ENCODE measurements at places on chromosomes 7 and 10.

DNA sequence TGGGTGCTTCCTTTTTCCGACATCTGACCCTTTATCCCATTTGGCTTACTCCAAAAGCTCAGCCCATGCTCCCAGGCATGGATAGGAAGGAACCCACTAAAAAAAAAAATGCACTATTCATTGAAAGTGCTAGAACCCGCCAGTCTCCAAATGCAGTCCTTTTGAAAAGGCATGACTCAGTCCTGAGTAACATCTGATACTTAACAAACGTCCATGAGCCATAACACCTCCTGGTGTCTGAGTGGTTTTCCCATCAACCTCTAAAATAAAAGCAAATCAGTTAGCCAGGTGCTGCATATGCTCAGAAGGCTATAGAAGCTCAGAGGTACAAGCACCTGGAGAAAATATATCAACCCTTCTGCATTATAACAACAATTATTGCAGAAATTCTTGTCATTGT, 45.0 kb upstream of the CACUL1 start:
- no peak for DNase-seq

DNA sequence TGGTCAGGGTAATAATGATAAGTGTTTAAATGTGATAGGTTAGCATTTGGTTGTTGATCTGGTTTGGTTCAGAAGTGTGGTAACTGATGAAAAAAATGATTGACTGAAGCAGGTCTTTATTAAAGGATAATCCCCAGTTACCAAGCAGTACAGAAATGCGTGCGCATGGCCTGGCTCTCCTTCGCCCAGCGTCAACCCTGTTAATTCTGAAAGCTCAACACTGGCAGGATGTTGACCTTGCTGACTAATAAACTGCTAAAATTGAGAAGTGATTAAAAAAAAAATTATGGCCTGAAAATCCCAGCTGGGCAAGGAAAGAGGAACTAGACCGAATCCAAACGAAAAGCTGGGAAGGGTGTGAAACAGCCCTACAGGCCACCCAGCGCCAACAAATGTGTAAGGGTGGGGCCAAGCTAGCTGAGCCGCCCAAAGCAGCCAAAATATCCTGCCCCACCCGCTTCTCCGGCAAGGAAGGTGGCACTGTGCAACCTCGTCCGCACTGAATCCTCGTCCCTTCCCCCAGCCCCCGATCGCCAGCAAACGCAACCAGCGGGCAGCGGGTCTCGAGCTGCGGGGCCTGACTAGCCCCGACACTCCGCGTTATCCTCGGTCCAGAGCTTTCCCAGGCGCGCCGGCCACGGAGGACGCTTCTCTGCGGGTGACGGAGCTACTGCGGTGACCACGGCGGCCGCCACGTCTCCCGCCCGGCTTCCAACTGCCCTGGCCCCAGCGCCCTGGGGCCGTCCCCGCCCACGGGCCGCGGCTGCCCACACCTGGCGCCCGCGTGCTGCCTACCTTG, 561 bp downstream of the SHTN1 start:
- DNase-seq, result no peak

- no peak for DNase-seq
These were observed 2.4 kb downstream of the PRDX3 start for GRCh38 chr10:119176166-119176565.

GRCh38 chr10:52740913-52741675, 31.5 kb downstream of the MBL2 start:
- no peak for DNase-seq

GRCh38 chr10:37784678-37785077, 72.7 kb downstream of the ZNF248 start:
- no peak for DNase-seq

All from stimulated activated CD8-positive, alpha-beta memory T cell treated with anti-CD3 and anti-CD28 coated beads, Interleukin-4, amount 100 ng/mL, for 4 hours (primary cell).